ENCODE measurements at places on chromosomes 2 and 18. TPM values are rescaled to one million over a fixed set of nuclear protein-coding genes. Genes with fewer than 3 reads are reported as not detected.
A peak's percentile ranks its signal among the peaks of the same experiment; 100 is the strongest.

GRCh38 chr2:127957240-127957639 lies 70.6 kb downstream of the SAP130 start:
- no peak overlapping the region for H3K27ac ChIP-seq
- H3K4me1 ChIP-seq = no peaks in the 10 kb centered on the region
- no peak overlapping the region for H3K4me3 ChIP-seq
- no peaks in the 10 kb centered on the region for H3K27me3 ChIP-seq
- H3K36me3 ChIP-seq = peaks cover 8% of the 10 kb centered on the region
- no peak for DNase-seq

DNA sequence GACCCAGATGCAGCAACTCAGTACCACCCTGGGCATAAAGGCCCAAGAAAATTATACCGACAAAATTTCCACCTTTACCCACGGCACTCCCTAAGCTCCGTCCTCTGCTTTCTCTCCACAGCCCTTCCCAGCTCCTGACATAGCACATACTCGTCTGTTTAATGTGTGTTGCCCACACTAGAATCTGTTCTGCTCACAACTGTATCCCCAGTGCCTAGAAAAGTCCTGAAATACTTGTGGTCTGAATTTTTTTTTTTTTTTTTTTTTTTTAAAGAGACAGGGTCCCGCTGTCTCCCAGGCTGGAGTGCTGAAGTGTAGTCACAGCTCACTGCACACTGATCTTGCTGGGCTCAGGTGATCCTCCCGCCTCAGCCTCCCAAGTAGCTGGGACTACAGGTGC lies 62.3 kb downstream of the ADCY3 start:
- no peaks in the 10 kb centered on the region for H3K36me3 ChIP-seq
- H3K27ac ChIP-seq = no peak overlapping the region
- no peak overlapping the region for H3K4me3 ChIP-seq
- peaks cover 11% of the 10 kb centered on the region for H3K4me1 ChIP-seq
- no peaks in the 10 kb centered on the region for H3K27me3 ChIP-seq

GRCh38 chr2:120373424-120373823 lies 27.5 kb downstream of the INHBB start:
- peaks cover 20% of the 10 kb centered on the region for H3K27me3 ChIP-seq
- H3K4me3 ChIP-seq = no peak overlapping the region
- peak; percentile 55 for DNase-seq
- peaks cover 16% of the 10 kb centered on the region for H3K4me1 ChIP-seq
- H3K36me3 ChIP-seq = no peaks in the 10 kb centered on the region

- H3K36me3 ChIP-seq = no peaks in the 10 kb centered on the region
- H3K4me1 ChIP-seq = peaks cover 11% of the 10 kb centered on the region
- peak; percentile 78 for DNase-seq
- H3K4me3 ChIP-seq = no peak overlapping the region
- no peak overlapping the region for H3K27ac ChIP-seq
Observed at GRCh38 chr2:78245394-78246135, 723.4 kb upstream of the LRRTM4 start.

GRCh38 chr2:166593403-166593802 lies 99.4 kb upstream of the SCN7A start:
- no peaks in the 10 kb centered on the region for H3K36me3 ChIP-seq
- H3K4me3 ChIP-seq = no peak overlapping the region
- no peak for DNase-seq
- no peaks in the 10 kb centered on the region for H3K27me3 ChIP-seq
- H3K27ac ChIP-seq = no peak overlapping the region

Gene NETO1
- total RNA-seq = 0.71 TPM

DNA sequence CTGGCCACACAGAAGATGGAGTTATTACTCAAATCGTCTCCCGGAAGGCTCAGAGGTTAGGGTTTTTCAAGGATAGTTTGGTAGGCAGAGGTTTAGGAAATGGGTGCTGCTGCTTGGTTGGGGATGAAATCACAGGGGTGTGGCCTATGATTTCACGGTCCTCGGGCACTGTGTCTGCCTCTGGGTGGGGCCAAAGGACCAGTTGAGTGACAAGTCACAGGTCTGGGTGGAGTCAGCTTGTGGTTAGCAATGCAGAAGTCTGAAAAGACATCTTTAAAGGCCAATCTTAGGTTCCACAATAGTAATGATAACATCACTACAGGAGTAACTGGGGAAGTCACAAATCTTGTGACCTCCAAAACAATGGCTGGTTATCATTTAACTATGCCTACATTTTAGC lies 387.8 kb downstream of the ZNF521 start:
- no peaks in the 10 kb centered on the region for H3K36me3 ChIP-seq
- H3K27me3 ChIP-seq = no peaks in the 10 kb centered on the region
- peak; percentile 43 for DNase-seq
- no peak overlapping the region for H3K4me3 ChIP-seq

Gene ADRA2B
- 3.0 TPM for total RNA-seq

Gene DNAH6
- 2.6 TPM for total RNA-seq

DNA sequence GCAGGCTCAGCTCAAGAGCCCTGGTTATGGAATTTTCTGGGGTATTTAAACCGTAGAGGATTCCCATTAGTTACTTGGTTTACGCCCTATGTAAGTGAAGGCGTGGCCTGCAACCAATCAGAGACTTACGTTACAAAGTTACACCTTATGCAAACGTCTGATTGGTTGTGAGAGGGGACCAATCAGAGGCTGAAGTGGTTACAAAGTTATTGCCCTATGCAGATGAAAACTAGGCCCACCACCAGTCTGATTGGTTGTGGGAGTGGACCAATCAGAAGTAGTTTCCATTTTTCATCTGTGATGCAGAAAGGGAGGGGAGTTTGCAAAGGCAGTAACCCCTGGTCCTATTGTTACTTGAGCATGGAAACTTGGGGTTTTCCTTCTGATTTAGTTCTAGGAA lies 49.1 kb downstream of the DLGAP1 start:
- H3K4me3 ChIP-seq = no peak overlapping the region
- no peaks in the 10 kb centered on the region for H3K36me3 ChIP-seq
- H3K4me1 ChIP-seq = peaks cover 32% of the 10 kb centered on the region
- no peak for DNase-seq

- no peak for DNase-seq
- no peaks in the 10 kb centered on the region for H3K36me3 ChIP-seq
- H3K4me3 ChIP-seq = no peak overlapping the region
Observed at GRCh38 chr2:183967756-183968155, 630.6 kb upstream of the ZNF804A start.

Gene ANKRD30BL
- not detected for total RNA-seq

Gene CYRIA
- 1.0 TPM for total RNA-seq

GRCh38 chr2:127388423-127389164 lies 819 bp upstream of the MAP3K2 start:
- no peak overlapping the region for H3K27ac ChIP-seq
- H3K36me3 ChIP-seq = no peaks in the 10 kb centered on the region
- H3K4me3 ChIP-seq = peak overlapping the region; percentile 91
- peak; percentile 15 for DNase-seq
- H3K27me3 ChIP-seq = peaks cover 10% of the 10 kb centered on the region

DNA sequence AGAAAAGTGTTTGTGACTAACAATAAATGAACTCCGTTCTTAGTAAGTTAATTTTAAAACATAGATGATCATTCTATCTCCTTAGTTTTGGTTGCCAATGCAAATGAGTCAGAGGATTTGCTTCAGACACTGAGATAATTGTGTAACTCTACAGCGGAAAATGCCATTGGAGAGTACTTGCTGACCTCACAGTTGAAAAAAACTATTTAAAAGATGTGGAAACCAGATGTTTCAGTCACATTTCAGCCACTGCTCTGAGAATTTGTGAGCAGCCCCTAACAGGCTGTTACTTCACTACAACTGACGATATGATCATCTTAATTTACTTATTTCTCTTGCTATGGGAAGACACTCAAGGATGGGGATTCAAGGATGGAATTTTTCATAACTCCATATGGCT lies at the start of gene TNFAIP6:
TNFAIP6 (plus strand) TSS at position 234 of the 400 bp plus-strand sequence; CDS start at position 309, 75 bp downstream.
- H3K4me3 ChIP-seq = no peak within 1 kb of the TSS
- H3K36me3 ChIP-seq = no peaks in the 10 kb centered on the region
- DNase-seq = no peak
- peaks cover 5% of the 10 kb centered on the region for H3K4me1 ChIP-seq
- no peaks in the 10 kb centered on the region for H3K27me3 ChIP-seq

All from neural progenitor cell (in vitro differentiated cells).